ENCODE measurements at places on chromosomes 7 and 10. TPM values are rescaled to one million over a fixed set of nuclear protein-coding genes. Genes with fewer than 3 reads are reported as not detected.

GRCh38 chr10:43079856-43080255, 3.0 kb downstream of the RET start:
- DNase-seq: no peak

GRCh38 chr10:1434912-1435692, 302.2 kb downstream of the ADARB2 start:
- no peak for DNase-seq

GRCh38 chr7:37796138-37796775, 52.1 kb upstream of the NME8 start:
- DNase-seq: no peak

- no peak for DNase-seq
Measured at GRCh38 chr10:70561558-70561957, 41.0 kb downstream of the PRF1 start.

- no peak for DNase-seq
Measured at GRCh38 chr7:80838643-80839042, 80.2 kb downstream of the SEMA3C start.

The SUN3 gene
- not detected for total RNA-seq

DNA sequence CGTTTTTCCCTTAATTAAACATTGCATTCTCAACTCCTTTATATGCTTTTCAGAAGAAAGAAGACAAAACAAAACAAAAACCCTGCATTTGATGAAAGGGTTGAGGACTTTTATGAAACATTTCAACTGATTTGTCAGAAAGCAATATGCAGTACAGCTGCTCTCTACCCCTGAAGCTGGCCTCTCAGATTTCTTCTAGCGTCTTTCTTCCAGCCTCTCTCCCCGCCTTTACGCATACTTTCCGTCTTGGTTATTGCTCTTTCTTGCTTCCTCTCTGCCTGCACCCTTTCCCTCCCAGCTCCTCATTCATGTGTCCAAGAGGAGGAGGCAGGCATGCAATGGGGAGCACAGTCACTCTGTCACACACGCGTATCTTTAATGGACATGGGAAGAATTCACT, 91.0 kb upstream of the COL1A2 start:
- no peak for DNase-seq

DNA sequence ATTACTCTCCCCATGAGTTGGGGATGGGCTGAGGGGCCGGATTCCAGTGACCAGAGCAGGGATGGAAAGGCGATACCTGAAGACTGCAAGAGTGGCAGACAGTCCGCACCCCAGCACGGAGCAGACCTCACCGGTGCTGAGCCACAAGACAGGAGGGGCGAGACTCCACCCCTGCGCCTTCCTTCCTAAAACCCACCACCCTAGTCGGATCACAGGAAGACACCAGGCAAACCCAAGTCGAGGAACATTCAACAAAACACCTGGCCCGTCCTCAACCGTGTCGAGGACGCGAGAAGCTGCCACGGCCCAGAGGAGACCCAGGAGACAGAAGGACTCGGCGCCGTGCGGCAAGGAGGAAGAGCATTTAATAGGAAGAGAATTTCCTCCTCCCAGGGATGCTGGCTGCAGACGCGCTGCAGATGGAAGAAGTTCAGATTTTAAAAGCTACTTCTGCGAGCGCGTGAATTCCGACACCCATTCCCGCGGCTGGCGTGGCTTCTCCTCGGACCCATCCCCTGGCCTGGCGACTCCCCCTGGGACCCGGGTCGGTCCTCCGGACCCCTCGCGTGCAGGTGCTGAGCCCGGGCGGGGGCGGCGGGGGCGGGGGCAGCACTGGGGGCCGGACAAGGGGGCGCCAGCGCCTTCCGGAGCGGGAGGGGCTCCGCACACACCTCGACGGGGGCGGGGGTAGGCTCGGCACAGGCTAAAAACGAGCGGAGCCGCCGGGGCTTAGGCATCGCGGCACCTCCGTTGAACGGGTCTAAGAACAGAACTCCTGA, 563 bp upstream of the UTF1 start:
- DNase-seq: no peak

The PPP1R17 gene
- total RNA-seq: not detected

The UPK3B gene
- total RNA-seq: 24.1 TPM

DNA sequence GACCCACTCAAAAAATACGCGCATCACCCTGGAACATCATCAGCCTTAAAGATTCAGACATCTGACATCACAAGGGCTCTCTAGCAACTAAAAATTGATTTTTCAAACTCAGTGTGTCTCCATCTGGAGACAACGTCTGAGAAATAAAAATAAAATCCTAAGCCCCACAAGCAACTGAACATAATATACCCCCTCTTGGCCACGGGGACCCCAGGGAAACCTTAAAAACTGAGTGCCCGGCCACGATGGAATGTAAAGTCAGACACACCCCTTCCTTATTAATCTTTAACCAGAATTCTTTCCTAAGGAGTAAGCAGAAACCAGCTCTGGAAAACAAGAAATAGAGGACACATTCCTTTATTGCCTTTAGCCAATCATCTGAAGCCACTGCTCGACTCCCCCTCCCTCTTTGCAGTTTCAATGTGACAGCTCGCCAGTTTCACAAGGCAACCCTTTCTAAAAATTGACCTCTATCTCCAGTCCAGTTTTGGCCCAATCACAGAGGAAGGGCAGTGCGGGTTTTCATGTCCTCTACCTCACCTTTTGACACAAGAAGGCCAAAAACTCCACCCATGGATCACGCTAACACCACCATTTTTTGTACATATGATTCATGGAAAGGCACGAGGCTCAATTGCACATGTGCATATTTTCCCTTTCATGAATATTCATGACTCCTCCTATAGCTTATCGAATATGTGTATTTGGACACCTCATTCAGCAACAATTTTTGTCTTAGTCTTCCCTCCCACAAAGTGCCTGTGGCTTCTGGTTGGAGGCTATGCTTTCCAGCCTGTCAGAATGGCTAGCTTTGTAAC, 24.2 kb downstream of the IFIT3 start:
- DNase-seq: no peak

GRCh38 chr10:3640816-3641215, 144.2 kb downstream of the KLF6 start:
- no peak for DNase-seq

DNA sequence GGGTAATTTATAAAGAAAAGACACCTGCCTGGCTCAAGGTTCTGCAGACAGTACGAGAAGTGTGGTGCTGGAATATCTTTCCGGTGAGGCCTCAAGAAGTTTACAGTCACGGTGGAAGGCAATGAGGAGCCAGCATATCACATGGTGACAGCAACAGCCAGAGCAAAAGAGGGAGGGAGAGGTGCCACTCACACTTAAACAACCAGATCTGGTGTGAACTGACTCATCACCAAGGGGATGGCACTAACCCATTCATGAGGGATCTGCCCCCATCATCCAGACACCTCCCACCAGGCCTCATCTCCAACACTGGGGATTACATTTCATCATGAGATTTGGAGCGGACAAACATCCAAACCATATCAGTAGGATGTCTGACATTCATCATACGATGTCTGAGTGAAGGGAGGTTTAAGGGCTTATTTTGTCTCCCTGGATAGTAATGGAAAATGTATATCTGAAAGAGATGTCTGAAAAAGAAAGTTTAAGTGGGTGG, 23.5 kb upstream of the KBTBD2 start:
- DNase-seq: no peak

The COPS6 gene
- 151 TPM for total RNA-seq

Measured in G401 (cell line).